ENCODE measurements at places on chromosomes 3 and 15. TPM values are rescaled to one million over a fixed set of nuclear protein-coding genes. Genes with fewer than 3 reads are reported as not detected.

DNA sequence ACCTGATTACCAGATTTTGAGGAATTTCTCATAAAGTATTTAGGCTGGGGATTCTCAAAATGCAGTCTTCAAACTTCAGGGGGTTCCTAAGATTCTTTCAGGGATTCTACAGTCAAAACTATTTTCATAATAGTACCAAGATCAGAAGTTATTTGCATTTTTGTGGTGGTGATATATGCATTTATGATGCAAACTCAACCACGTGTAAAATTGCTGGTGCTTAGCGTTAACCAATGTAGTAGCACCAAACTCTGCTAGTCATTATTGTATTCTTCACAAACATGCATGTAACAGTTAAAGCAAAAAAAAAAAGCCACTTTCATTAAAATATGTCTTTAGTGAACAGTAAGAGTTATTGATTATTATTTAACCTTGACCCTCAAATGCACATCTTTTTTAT, 274.9 kb upstream of the DNAJC19 start:
- no peak for DNase-seq

GRCh38 chr15:84810073-84810840, 6.9 kb upstream of the ALPK3 start:
- DNase-seq = no peak

- DNase-seq = no peak
Measured at GRCh38 chr3:194185221-194185620, 49.3 kb downstream of the HES1 start.

DNA sequence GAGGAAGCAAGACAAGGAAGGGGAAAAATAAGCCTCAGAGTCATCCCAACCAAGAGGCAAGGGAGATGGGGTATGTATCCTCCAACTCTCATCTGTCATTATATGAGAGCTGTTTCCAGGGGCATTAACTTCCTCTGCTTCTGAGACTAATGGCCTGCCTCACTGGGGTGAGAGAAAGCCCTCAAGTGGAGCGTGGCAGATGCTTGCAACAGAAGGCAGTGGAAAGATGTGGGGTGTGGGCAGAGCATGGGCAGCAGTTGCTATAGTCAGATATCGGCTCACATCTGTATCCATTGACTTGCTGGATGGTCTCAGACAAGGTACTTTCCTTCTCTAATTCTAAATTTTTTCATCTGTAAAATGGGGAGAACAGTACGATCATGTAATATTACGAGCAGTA, 81.7 kb upstream of the PLCL2 start:
- DNase-seq = no peak

DNA sequence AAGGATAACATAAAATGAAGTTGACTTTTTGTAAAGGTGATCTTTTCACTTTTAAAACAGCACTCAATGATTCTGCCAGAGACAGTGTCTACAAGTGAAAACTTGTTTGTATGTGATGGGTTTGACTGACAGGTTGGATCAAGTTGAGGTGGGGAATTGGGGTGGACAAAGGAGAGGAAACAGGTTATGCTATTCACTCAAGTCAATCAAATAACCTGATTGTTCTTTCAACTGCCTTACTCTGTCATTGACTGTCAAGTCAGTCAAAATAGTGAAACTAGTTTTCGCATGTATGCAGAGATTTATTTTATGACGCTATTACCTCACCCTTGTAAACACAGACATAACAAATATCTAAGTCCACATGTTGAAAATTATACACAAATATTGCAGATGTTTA, 187.7 kb downstream of the ROBO2 start:
- DNase-seq = no peak

DNA sequence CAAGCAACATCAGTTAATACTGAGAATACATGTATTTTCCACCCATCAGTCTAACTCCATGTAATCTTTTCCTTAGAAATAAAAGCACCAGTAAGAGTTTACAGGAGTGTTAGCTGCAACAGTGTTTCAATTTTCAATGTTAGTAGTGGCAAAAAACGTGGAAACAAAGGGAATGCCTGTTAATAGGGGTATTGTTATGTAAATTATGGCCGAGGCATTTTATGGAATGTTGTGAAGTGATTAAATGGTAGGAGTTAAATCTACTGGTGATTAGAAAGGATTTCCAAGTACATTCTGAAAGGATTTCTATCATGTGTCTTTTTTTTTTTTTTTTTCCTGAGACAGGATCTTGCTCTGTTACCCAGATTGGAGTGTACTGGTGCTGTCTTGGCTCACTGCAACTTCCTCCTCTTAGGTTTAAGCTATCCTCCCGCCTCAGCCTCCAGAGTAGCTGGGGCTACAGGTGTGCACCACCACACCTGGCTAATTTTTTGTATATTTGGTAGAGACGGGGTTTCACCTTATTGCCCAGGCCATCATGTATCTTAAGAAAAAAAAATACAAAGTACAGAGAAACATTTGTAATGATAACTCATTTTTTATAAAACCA, 6.6 kb downstream of the ATP6V1A start:
- DNase-seq = no peak

GRCh38 chr15:62431008-62431797, 266.1 kb upstream of the C2CD4B start:
- DNase-seq = no peak

GRCh38 chr3:197970588-197970987, 10.6 kb downstream of the LMLN start:
- no peak for DNase-seq

- DNase-seq = no peak
Measured at GRCh38 chr15:92095693-92096092, 242.2 kb downstream of the SLCO3A1 start.

GRCh38 chr3:171979081-171979480, 60.3 kb upstream of the FNDC3B start:
- no peak for DNase-seq

DNA sequence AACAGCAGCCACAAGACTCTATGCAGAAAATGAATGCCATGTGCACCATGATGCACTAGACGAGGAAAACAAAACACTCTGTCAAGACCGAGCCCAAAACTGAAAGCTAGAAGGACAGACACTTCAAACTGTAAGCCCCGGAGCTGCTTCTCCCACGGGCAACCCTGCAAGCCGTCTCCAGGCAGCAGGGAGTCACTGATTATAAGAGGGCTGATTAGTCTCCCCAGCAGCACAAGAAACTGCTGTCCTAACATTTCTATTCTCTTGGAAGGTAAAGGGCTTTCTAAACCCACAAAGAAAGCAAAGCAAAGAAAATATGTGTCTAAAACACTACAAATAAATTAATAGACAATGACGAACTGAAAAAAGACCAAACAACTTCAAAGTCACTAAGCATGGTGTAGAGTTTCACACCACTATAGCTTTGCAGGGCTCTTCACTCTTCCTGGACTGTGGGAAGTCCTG, 15.5 kb downstream of the TBC1D2B start:
- DNase-seq = no peak

DNA sequence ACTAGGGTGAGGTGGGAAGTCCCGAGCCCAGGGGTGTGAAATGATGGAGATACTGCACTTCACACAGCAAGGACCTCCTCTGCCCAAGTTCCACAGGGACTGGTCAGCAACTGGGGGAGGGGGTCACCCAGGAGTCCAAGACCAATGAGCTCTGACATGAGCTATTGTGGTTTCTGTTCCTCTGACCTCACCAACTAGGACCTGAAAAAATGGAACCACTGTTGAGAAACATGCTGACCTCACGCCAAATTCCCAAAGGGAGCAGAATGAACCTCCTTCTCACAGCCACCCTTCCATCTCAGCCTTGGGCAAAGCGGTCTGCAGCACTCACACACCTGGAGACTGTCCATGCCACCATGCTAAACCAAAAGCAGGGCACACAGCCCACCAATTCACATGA, 69.3 kb downstream of the LRIG1 start:
- no peak for DNase-seq

DNA sequence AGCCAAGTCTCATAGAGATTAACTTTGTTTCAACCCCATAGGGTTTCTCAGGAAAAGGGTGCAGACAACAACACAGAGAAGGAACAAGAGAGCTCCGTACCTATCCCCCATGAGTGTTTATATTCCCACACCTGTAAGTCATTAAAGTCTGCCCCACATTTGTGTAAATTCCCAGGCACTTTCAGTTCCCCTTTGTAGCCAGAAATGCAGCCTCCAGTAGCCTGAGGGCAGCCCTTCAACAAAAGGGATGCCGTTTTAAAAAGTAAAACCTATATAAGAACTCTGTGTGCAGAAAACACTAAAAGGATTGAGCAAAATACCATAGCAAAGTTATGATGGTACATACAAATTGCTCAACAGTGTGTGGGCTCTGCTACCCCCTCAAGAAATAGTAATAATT, 59.7 kb upstream of the TMEM108 start:
- no peak for DNase-seq

- DNase-seq = no peak
Measured at GRCh38 chr15:47620960-47621681, 96.2 kb upstream of the SEMA6D start.

GRCh38 chr3:108150200-108150599, 59.4 kb upstream of the CD47 start:
- no peak for DNase-seq

GRCh38 chr15:79505956-79506355, 73.8 kb downstream of the MINAR1 start:
- DNase-seq = no peak

DNA sequence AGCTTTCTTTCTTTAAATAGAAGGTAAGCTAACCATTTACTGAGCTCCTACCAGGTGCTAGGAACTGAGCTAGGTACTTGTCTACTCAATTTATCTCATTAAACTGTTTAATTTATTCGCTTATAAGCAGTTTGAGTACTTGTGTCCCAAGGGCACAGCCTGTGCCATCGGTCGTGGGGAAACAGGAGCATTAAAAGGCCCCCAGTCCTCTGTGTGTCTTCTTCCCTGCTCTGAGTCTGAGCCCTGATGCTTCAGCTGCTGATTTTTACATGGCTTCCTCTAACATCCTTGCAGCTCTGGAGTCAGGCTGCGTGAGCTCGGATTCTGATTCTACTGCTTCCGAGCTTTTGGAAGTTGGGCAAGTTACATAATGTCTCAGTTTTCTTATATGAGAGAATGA, 239.5 kb downstream of the EDEM1 start:
- DNase-seq = no peak

- DNase-seq = no peak
Measured at GRCh38 chr15:81335631-81336030, 11.7 kb upstream of the STARD5 start.

DNA sequence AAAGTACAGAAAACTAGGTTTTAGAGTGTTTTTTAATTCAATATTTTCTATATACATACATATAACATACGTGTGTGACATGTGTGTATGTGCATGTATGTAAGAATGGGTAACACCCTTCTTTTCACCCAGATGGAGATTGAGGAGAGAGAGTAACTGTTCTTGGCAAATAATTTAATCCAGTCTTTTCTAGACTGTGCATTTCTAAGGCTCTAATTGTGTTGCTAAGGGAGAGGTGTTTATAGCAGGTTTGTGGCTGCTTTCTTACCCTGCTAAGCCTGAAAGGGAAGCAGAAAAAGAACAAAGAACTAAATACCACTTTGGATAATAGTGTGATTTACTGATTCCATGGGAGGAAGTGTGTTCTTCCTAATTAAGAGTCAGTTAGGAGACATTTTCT, 46.0 kb upstream of the ALDH1L1 start:
- no peak for DNase-seq

- no peak for DNase-seq
Measured at GRCh38 chr15:34059946-34060345, 20.9 kb upstream of the AVEN start.

The GP9 gene
- polyA plus RNA-seq = not detected

The PLA2G4E gene
- polyA plus RNA-seq = 0.07 TPM

The UNC13C gene
- polyA plus RNA-seq = 0.05 TPM

The C3orf52 gene
- polyA plus RNA-seq = 0.48 TPM

The TLR9 gene
- polyA plus RNA-seq = 0.05 TPM

The PPM1L gene
- polyA plus RNA-seq = 6.1 TPM

The OR5K2 gene
- polyA plus RNA-seq = not detected

Data from right cardiac atrium (tissue), 5 donors.